H7 (cell line): ENCODE measurements at places on chromosomes 5 and 9. TPM values are rescaled to one million over a fixed set of nuclear protein-coding genes. Genes with fewer than 3 reads are reported as not detected.

DNA sequence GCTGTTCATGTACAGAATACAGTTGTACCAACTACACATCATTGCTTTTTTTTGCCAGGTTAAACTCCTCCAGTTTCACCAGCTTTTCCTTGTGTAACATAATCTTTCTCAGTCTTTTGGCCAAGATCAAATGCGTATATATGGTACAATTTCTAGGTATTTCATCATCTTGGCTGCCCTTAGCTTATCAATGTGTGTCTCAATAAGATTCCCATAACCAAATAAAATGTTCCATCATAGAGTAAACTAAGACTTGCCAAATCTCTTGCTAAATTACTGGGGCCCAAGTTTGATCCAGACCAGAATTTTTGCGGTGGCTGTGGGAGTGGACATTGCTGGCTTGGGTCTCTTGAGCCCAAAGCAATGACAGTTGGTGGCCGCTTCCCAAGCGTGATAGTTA, 24.3 kb upstream of the ERBIN start:
- no peak for DNase-seq

GRCh38 chr5:15533129-15533893, 33.3 kb downstream of the FBXL7 start:
- no peak for DNase-seq

The PCDHB3 gene
- total RNA-seq = 0.21 and 0.26 TPM in 2 replicates

DNA sequence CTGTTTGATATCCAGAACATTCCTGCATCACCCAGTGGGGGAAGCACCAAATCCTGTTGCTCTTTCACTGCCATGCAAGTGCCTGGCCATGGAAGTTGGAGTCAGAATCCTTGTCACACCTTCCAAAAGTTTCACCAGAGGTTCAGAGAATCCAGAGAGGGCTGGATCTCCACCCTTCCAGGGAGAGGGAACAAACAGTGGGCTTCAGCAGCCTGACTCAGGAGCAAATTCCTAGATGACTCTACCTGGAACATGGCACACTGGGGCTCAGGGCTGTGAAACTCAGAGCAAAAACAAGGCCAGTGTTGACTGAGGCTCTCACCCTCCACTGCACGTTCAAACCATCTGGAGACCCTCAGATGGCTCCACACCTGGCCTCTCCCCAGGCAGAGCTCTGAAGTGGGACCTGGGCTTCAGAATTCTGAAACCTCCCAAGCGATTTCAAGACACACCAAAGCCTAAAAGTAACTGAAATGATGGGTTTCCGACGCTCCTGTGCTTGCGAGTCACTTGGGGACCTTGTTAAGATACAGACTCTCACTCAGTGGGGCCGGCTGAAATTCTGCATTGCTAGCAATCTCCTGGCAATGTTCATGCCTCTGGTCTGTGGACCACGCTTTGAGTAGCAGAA, 205.9 kb downstream of the AUH start:
- DNase-seq = no peak

DNA sequence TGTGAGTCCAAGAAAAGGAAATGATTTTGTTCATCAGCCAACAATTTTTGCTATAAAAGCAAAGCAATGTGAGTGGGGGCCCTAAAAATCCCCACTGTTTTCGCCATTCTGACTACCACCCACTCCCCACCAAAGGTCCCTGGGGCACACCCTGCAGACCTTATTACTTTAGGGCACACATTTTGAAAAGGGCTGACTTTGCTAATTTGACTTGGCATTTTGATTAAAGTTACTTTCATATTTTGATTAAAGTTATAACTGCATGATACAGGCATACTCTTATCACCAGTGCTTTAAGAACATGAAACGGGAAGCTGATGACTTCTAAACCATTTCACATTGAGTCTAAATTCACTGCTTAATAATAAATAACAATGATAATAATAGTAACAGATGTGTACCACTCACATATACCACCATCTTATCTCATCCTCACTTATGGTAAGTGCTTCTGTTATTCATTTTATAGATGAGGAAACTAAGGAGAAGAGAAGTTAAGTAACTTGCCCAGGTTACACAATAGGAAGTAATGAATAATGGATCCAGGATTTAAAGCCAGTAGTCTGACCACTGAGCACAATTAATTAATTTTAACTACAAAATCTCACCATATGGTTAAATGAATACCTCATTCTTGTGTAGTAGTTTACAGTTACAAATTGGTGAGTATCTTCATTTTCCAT, 25.4 kb upstream of the NR3C1 start:
- no peak for DNase-seq

GRCh38 chr5:1162751-1163150, 38.6 kb upstream of the SLC6A19 start:
- no peak for DNase-seq

The SPATA31A3 gene
- 0.22 TPM in 1 of 2 replicates, not detected in the other for total RNA-seq
